ENCODE measurements at places on chromosomes 7 and 10. TPM values are rescaled to one million over a fixed set of nuclear protein-coding genes. Genes with fewer than 3 reads are reported as not detected.

The ZP3 gene
- 13.4 TPM for total RNA-seq

The CPEB3 gene
- total RNA-seq = 1.8 TPM

DNA sequence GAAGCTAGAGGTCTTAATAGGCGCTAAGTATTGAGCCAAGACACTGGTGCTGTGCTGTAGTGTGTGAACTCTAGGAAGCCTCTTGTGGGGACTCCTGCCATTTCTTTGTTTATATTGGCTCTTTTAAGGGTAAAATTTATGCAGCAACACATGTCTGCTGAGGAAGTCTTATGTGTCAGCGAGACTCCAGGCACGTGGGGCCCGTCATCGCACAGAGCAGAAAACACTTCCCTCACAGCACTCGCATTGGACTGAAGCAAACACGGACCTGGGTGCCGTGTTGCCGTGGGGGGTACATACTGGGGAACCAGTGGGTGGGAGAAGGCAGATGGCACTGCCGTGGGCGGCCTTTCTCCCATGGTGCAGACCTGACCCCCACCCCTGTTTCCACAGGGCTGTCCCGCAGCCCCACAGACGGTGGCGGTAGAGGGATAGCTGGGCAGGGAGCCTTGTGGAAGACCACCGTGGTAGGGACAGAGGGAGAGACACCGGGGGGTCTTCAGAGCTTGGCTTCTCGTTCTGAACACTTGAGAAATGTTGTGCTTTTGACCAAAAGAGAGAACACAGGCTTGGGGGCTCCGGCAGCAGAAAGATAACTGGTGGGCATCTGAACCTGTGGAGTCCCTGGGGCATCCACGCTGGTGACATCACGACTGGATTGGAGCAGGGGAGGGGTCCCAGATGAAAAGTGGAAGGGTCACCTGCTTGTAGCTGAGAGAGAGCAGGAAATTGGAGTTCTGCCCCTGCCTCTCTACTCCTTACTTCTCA is 284.7 kb upstream of the SHH start:
- peak; percentile 49 for DNase-seq

- no peak for DNase-seq
These were observed 9.5 kb downstream of the CYREN start for GRCh38 chr7:135160858-135161653.

- DNase-seq = no peak
These were observed 368.7 kb downstream of the AUTS2 start for GRCh38 chr7:69966766-69967591.

The WEE2 gene
- not detected for total RNA-seq

GRCh38 chr10:50614444-50615137 is 9.2 kb downstream of the SGMS1 start:
- DNase-seq = peak; percentile 44

The SLC18A3 gene
- not detected for total RNA-seq

DNA sequence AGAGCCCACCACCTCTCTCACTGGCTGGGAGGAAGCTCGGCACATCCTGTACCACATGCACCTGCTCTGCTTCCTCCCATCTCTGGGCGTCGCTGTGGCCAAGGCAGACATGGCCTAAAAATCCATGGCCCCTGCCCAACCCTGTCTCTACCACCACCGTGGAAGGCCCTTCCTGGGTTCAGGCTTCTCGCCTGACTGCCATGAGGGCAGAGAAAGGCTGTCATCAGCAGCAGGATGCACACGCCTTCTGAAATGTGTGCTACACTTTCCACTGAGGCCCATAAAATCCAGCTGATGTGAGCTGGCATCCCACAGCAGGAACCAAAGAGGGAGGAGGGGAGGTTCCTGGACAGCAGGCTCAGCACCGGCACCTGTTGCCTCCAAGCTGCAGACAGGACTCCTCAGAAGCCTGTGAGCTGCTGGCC is 93.4 kb downstream of the PTPRN2 start:
- DNase-seq = peak; percentile 35

The CYP3A4 gene
- not detected for total RNA-seq

GRCh38 chr10:132294561-132295318 is 13.0 kb downstream of the STK32C start:
- DNase-seq = no peak

DNA sequence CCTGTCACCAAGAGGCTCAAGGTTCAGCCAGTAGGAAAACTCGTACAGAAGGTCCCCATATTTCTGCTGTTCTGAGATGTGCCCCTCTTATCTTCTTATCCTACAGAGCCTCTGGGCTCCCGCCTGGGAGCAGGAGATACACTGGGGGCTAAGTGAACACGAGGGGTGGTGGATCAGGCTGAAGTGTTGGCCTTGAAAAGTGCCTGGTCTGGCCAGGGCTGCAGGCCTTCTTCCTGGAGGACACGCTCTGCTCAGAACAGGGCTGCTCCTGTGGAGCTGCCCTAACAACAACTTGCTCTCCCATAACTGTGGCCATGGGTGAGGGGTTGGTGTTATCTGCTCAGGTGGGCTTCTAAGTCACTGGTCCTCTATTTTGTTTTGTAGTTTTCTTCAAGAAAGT is 33.7 kb downstream of the C10orf120 start:
- DNase-seq = no peak

The AMZ1 gene
- total RNA-seq = 0.14 TPM

The INSYN2A gene
- total RNA-seq = not detected

GRCh38 chr7:150417863-150418262 is 32.6 kb upstream of the GIMAP8 start:
- DNase-seq = no peak

DNA sequence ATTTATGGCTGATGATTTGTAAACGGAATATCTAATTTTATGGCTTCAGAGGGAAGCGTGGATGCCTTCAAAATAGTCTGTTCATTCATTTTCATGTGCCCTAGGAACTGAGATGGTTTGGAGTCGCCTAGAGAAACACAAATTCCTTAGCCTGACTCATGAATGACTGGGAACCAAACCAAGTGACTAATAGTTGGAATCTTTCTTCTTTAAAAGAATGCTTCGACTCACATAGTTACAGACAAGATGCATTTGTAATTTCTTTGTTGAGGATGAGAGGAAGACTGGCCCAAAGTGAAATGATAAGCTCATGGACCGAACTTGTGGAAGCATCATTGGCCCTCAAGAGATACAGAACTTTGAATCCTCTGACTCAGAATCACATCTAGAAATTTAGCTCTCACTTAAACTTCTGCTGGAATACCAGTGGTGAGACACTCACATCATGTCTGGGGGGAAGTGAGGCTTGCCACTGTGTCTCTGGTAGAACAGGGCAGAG is 1107.2 kb downstream of the NRG3 start:
- no peak for DNase-seq

- no peak for DNase-seq
These were observed 363.6 kb downstream of the ANKRD30A start for GRCh38 chr10:37488792-37489657.

The EBLN1 gene
- not detected for total RNA-seq

GRCh38 chr10:31584098-31584631 is 265.1 kb downstream of the ZEB1 start:
- DNase-seq = no peak

- DNase-seq = no peak
These were observed 229.2 kb downstream of the TCERG1L start for GRCh38 chr10:131082201-131082850.

GRCh38 chr10:124942317-124943169 is 620 bp downstream of the ZRANB1 start:
- DNase-seq = no peak

The LIPK gene
- not detected for total RNA-seq

The ARHGAP22 gene
- not detected for total RNA-seq

GRCh38 chr10:134247-135131 is 766 bp upstream of the ZMYND11 start:
- DNase-seq = peak; percentile 37

Measured in activated CD8-positive, alpha-beta T cell treated with anti-CD3 and anti-CD28 coated beads for 36 hours (primary cell).